Femur (tissue), 1 donor: ENCODE measurements at places on chromosomes 4 and X.

- no peak for DNase-seq
These were observed 1504.5 kb upstream of the PCDH10 start for GRCh38 chr4:131644619-131645018.

DNA sequence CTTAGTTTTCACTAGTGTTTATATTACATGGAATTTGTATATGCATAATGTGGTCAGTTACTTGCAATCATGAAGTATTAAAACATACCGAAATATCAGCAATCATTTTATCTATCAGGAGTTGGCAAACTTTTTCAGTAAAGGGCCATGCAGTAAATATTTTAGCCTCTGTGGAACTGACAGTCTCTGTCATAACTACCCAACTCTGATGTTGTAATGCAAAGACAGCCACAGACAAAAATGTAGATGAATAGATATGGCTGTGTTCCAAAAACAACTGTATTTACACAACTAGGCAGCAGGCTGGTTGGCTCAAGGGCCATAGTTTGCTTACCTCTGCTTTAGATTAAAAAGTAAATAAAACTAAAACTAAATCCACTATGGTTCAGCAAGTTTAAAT lies 200.2 kb downstream of the HS3ST1 start:
- DNase-seq = no peak

- DNase-seq = no peak
These were observed 91.9 kb upstream of the BCOR start for GRCh38 chrX:40189637-40190036.

DNA sequence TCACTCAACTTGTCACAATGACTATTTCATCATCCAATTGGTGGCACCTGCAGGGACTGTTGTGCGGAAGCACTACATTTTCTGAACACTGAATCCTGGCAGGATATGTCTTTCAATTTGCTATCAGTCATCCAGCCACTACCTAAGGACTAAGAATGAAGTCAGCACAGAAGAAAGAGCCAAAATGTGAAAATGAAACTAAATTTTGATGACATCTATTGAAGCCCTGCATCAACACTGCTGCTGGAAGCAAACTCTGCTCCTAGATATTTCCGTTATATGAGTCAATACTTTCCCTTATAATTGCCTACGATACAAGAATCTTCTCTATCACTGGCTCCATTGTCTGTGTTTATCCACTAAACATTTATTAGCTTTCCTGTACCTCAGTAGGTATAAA lies 917.9 kb downstream of the RAPGEF2 start:
- no peak for DNase-seq

DNA sequence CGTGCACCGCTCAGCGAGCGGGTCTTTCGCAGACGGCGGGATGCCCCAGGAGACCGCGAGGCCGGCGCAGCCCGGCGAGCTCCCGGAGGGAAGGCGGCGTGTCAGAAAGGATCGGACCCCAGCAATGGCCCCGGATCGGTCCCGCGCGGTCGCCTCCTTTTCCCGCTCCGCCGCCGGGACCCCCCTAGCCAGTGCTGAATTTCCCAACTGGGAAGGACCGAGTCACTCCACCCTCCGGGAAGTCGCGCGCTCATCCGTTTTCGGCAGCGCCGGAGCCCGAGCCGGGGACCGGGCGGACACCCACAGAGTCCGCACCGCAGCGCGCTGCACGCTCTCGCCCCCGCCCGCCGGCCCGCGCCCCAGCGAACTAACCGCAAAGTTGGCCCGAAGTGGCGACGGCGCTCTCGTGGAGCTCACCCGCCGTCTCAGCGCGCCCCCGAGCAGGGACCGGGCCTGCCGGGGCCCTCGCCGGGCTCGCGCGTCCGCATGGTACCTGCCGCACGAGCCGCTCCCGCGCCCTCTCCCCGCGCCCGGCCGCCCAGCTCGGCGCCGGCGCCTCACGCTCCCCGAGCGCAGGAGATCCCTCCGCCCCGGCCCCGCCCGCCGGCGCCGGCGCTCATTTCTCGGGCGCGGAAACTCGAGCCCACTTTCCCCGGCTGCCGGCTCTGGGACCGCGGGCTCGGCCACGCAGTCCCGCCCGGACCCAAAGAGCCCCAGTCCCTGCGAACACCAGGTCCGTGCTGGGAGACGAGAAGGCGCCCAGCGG lies at the start of gene FAT1:
Gene FAT1, minus strand, starts transcription at position 565 of the 766 bp plus-strand sequence. CDS start 14,029 bp downstream, outside the sequence.
- DNase-seq = peak; percentile 86

DNA sequence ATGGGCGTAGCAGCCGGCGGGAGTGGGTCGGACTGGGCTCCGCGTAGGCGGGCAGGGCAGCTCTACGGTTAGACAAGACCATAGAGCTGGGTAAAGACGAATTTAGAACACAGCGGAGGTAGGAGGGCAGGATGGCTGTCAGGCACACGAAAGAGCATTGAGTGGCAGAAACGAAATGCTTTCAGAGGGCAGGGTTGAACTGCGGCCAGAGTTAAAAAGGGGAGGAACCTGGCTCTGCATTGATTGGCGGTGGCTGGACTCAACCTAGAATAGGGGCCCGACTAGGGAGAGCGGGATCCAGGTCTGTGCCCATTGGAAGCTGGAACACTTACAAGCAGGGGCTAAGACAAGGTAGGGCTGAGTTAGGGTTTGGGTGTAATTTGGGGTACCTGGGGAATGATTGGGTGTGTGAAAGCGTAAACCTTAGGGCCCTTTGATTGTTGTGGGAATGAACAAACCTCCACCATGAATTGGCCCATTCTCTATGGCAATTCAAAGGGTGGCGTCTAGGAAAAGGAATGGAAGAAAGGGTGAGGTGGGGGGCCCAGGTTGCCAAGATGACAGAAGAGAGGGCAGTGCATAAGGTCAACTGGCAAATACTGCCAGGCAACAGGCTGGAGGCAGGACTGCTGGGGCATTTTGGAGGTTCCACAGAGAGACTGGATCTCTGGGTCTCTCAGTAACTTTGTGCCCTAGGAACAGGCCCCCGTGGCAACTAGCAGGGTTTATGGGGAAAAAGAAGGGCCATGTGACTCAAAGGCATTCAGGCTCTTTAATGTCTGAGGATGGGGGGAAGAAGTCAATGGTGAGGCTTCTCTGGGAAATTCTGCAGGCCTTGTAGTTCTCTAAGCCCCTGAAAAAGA lies 911 bp upstream of the ELK1 start:
- DNase-seq = no peak

GRCh38 chrX:85517994-85518718 lies 138.7 kb upstream of the POF1B start:
- no peak for DNase-seq

GRCh38 chr4:21656832-21657231 lies 291.7 kb downstream of the KCNIP4 start:
- no peak for DNase-seq

DNA sequence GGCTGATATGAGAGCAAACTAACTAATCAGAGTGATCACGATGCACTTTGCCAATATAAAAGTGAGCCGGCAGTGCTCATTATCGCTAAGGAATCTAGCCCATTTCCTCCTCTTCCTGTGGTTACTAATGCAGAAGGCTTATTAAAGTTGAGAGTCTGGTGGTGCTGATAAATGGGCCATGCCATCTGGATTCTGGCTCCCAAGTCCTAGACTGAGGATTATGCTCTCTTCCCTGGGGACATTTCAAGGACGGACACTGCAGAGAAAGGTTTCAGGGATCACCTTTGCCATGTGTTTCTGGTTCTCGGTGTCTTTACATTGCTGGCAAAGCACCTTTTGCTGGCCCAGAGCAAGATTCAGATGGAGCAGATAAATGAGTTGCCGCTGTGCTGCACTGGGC lies 85.3 kb downstream of the RTL5 start:
- peak; percentile 2 for DNase-seq

GRCh38 chrX:13533726-13534125 lies 35.7 kb upstream of the EGFL6 start:
- no peak for DNase-seq

GRCh38 chr4:112253382-112254000 lies 21.9 kb downstream of the AP1AR start:
- DNase-seq = no peak

DNA sequence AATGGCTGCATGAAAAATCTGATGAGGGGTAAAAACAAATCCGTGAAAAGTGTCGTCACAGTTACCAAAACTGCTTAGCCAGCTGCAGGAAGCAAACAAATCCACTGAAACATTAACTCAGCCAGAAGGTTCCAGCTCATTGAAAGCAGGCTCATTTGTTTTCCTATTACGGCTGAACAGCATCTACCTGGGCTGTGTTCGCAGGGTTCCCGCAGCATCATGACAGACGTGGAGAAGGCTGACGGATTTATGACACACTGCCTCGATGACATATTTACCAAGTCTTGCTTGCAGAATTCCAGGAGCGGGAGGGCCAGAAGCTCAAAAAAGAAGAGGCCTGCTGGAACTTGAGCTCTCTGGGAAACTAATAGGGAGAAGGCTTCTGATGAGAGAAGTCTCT lies 781.1 kb downstream of the RAB28 start:
- no peak for DNase-seq

- no peak for DNase-seq
These were observed 140.2 kb upstream of the PJA1 start for GRCh38 chrX:69305333-69306062.

- DNase-seq = peak; percentile 80
These were observed at the start of gene SMIM10 for GRCh38 chrX:134990801-134991481. SMIM10 (plus strand) TSS chrX:134990991; CDS start chrX:134991096, 105 bp downstream.

DNA sequence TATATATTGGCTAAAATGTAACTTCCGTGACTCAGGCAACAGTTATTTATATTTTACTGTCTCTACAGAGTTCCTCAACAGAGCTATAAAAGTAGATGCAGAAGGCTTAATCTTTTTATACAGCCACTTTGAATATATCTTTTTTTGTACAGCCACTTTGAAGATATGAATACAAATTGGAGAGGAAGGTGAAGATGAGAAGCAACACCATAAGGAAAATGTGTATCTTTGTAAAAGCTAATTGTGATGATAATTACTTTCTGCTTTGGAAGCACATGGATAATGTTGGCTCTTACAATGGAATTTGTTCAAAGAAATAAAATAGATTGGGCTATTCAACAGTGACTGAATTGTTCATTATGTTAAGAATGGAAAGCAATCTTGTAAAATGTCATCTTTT lies 205.8 kb downstream of the ARAP2 start:
- DNase-seq = no peak

DNA sequence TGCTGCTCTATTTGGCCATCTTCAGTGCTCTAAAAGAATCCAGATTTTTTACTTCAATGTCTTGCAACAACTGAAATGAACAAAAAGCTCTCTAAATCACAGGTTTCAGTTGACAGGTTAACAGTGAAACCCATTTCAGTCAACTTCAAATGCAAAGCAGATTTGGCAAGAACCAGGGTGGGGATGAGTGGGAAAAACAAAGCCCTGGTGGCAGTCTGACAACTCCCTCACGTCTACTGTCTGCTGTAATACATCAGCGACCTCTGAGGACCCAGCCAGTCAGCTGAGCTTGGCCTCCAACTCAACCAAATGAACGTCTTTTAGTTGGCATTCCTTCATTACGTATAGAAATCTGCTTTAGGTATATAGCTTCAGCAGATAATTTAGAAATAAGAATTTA lies 95.8 kb downstream of the COL25A1 start:
- DNase-seq = no peak

GRCh38 chr4:17583276-17583675 lies 6.3 kb downstream of the LAP3 start:
- no peak for DNase-seq

- DNase-seq = no peak
These were observed 119.1 kb downstream of the TSPAN5 start for GRCh38 chr4:98539299-98539698.

DNA sequence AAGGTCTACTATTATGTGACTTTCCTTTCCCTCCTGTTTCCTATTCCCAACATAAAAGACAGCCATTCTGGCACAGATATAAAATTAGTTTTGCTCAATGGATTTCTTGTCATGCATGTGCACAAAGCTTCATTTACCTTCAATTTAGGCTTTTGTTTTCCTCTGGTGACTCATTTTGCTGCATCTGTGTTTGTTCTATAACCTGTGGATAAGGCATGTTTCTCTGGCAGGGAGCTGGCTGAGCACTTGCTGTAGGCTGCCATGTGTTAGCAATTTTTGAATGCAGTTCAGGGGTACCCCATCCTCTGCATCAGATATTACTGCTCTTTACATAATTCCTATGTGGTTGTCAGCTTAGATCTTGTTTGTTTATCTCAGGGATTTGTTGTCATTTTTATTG lies 202.8 kb upstream of the GRID2 start:
- no peak for DNase-seq

DNA sequence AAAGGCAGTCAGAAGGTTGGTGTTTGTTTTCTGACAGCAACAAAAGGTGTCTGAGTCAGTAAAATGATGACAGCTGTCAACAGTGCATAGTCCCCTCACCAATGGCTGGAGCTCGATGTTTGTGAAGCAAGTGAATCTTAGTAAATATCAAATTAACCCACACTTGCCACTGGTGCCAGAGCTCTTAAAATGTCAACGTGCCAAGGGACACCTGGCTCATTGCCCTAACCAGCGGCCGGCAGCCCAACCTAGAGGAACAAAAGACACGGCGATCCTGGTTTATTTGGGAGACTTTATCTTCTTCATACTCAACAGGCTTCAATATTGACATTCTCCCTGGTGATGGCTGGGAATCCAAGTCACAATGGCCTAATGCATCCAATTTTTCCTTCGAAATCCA lies 143.4 kb downstream of the CPEB2 start:
- no peak for DNase-seq

DNA sequence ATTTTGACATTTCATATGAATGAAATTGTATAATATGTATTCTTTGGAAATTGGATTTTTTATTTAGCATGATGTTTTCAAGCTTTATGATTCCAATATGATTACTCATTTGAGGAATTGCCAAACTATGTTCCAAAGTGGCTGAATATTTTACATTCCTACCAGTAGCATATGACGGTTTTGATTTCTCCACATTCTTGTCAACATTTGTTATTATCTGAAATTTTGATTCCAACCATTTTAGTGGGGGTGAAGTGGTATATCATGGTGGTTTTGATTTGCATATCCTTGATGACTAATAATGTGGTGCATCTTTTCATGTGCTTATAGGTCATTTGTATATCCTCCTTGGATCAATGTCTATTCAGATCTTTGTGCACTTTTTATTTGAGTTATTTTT lies 2.6 kb upstream of the BEX1 start:
- DNase-seq = no peak

- no peak for DNase-seq
These were observed 144.0 kb upstream of the ATOH1 start for GRCh38 chr4:93684571-93684970.

GRCh38 chr4:114077610-114078009 lies 98.2 kb upstream of the ARSJ start:
- DNase-seq = no peak

- no peak for DNase-seq
These were observed 3.9 kb upstream of the NKX6-1 start for GRCh38 chr4:84502955-84503373.
